CD4-positive, alpha-beta T cell treated with Interleukin-2 at 100 ng/mL for 4 hours (primary cell): ENCODE measurements at places on chromosomes 4 and X.

GRCh38 chrX:123809854-123810375 lies 49.9 kb upstream of the XIAP start:
- no peak for DNase-seq

- DNase-seq = no peak
Observed at GRCh38 chr4:149370785-149371420, 444.7 kb downstream of the IQCM start.

GRCh38 chrX:123330229-123330942 lies 146.3 kb downstream of the GRIA3 start:
- DNase-seq = no peak

- DNase-seq = no peak
Observed at GRCh38 chrX:40009890-40010289, 87.9 kb downstream of the BCOR start.

- no peak for DNase-seq
Observed at GRCh38 chr4:140423106-140423505, 4.3 kb downstream of the CLGN start.

GRCh38 chr4:92249541-92249940 lies 54.2 kb upstream of the GRID2 start:
- no peak for DNase-seq

GRCh38 chr4:87243426-87244053 lies 23.1 kb upstream of the KLHL8 start:
- no peak for DNase-seq

DNA sequence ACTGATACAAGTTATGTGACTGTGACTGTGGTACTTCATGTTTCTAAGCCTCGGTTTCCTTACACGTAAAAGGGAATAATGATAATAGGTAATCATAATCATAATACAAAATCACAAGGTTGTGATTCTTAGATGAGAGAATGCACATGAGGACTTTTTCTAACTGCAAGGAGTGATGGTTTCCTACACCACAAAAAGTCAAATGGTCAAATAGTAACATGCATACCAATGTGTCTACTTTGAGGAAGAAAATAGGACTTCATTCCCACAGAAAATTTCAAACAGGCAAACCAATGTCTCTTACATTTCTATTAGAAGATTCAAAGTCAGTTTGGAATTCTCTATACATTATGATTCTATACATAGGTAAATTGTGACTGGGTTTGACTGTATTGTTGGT lies 368.7 kb upstream of the FTHL17 start:
- DNase-seq = no peak

GRCh38 chr4:168755598-168756477 lies 254.2 kb downstream of the CBR4 start:
- DNase-seq = no peak

DNA sequence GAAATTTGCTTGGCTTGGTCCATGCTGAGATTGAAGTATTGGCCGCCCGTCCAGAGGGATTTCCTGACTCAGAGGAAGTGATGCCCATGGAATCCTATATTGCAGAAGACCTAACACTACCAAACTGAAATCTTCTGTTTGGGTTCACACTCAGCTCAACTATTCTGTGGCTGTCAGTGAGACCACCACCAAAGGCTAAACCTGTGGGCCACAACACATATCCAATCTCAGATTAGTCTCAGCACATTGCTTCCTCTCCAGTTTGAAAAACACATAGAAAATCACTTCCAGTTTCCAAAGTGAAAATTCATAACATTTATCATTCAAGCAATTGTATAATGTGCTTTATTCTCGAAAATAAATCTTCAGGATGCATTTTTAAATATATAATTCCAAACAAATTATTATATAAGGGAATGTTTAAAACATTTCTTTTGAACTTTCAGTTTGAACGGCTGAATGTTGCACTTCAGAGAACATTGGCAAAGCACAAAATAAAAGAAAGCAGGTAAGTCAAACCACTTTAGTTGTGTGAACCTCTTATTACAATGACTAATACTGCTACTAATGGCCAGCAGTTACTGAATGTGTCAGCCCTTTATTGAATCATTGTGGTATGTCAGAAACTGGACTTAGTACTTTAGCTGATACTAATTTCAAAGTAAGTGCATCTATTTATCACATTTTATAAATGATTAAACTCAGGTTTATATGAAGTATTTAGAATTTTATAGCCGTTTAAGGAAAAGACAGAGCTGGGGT lies 37.0 kb downstream of the GUCY1A1 start:
- no peak for DNase-seq
